ENCODE measurements at places on chromosomes 11 and 22.

DNA sequence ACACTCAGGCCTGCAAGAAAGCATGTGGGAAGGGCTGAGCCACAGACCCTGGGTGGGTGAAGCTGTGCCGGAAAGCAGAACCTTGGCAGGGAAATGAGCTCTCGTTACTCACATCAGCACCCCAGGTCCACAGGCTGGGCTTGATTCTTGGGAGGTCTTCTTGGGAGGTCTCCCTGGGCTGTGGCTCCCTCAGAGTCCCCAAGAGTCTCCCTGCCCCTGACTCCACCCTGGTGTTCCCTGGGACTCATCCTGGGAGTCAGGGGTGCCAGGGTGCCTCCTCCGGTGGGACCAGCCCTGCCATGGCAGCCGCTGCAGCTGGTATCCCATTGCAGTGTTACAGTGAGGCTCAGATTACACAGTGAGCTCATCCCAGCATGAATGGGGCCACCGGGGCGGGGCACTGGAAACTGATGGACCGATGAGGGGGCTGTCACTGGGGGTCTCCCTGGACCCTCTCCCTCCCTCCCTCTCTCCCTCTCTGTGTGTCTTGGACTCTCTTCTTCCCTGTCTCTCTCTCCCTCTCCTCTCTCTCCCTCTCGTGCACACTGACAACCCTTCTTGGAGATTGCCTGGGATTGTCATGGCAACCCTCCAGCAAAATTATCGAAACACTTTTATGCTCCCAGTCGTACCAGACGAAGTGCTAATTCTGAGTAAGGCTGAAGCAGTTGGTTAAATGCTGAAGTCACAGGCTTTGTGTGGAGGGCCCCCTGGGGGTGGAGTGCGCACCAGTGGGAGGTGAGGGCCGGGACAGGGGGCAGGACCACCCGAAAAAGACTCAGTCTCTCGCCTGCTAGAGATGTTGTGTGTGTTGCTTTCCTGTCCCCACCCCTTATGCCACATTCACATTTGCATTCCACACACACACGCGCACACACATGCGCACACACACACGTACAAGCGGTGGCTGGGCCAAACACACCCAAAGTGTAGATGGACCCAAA is 8.6 kb upstream of the C11orf96 start:
- DNase-seq: no peak

GRCh38 chr11:34180040-34180813 is 74.8 kb downstream of the NAT10 start:
- no peak for DNase-seq

DNA sequence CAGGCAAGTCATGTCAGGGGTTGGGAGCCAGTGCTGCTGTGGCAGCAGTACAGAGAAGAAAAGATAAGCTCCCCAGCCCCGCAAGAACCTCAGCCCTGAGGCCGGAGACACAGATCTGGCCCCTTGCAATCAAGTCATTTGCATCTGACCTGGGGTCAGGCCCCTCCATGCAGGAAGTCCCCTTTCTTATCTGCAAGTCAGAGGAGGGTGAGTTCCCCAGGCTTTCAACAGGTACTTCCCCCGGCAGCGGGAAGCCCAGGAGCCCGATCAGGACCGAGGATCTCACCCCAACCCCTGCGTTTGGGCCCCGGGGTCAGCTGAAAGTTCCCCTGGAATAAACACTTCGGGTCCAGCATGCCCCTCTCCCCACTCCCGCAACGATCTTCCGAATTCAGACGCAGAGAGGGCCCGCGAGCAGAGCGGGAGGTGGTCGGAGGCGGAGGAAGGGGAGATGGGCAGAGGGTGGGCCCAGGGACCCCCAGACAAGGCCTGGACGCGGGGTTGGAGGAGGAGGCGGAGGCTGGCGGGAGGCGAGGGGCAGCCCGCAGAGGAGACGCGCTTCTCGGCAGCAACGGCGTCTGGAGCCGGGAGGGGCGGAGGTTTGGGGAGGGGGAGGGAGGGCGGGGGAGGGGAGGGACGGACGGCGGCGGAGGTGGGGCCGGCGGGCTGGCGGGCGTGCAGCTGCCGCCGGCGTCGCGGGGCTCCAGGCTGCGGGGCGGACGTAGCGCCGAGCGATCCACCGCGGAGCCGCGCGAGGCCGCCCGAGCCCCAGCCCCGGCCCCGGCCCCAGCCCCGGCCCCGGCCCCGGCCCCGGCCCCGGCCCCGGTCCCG is at the start of gene TSPAN18:
TSPAN18 (plus strand) TSS at position 680 of the 831 bp plus-strand sequence. CDS start 179,455 bp downstream, outside the sequence.
- DNase-seq: no peak

DNA sequence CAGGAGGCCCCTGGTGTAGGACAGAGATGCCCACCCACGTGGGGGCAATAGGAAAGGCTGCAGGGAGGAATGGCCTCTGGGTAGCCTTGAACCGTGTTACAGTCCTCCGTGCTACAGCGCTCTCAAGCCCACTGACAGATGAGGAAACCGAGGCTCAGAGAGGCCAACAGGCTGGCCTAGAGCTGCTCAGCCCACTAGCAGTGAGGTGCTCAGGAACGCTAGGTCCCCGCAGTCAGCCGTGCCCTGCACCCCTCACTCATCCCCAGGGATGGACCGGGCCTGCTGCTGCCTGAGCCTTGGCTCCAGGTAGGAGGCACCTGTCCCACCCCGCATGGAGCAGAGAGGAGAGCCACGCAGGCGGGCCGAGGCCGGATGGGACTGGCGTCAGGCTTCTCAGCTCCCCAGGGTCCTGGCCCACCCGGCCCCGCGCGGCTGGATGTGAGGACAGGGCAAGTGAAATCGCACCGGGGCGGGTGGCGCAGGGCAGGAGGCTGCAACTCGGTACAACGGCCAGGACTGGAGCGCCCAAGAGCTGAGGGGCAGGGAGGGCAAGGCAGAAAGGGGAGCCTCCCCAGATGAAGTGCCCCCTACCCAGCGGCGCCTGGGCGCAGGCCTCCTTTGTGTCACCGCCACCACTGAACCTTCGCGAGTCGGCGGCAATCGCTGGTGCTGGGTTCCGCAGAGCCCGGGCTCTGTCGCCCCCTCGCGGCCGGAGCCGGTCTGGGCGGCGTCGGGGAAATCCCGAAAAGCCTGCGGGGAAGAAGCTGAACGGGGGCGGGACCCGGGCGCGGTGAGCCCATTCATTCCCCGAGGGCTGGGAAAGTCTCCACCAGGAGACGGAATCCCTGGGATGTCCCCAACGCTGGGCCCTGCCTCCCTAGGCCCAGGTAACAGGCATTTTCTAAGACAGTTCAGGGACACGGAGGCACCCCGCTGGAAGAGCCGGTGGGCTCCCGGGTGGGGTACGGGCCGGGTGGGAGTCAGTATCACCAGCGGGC is 8.4 kb upstream of the SLC2A11 start:
- peak; percentile 11 for DNase-seq

- no peak for DNase-seq
Measured at GRCh38 chr11:114679505-114679904, 1.2 kb downstream of the NXPE2 start.
